Activated CD4-positive, alpha-beta T cell treated with anti-CD3 and anti-CD28 coated beads, Interleukin-2, amount 10 ng/mL, durations not matched to agents 24 days and 14 days (primary cell): ENCODE measurements at places on chromosomes 7 and 10. TPM values are rescaled to one million over a fixed set of nuclear protein-coding genes. Genes with fewer than 3 reads are reported as not detected.

DNA sequence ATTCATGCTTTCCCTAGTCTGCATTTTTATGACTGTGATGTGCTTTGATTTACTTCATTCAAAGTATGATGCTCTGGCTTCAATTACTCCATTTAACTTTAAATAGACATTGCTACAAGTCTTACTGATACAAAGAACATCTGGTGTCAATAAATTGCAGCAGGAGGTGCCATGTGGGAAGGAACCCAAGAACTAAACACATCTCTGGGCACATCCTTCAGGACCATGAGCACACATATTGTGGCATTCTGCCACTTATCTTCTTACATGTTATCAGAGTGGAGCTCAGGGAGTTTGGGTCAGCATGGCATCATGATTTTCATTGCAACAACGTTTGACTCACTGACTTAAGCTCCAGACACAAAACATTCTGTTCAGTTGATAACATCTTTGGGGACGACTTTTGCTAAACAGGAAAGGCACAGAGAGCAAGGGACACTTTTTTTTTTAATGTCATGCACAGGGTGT is 227.0 kb downstream of the DKK1 start:
- H3K36me3 ChIP-seq, result no peaks in the 10 kb centered on the region
- no peaks in the 10 kb centered on the region for H3K27me3 ChIP-seq
- no peak overlapping the region for H3K4me3 ChIP-seq
- no peak for DNase-seq

DNA sequence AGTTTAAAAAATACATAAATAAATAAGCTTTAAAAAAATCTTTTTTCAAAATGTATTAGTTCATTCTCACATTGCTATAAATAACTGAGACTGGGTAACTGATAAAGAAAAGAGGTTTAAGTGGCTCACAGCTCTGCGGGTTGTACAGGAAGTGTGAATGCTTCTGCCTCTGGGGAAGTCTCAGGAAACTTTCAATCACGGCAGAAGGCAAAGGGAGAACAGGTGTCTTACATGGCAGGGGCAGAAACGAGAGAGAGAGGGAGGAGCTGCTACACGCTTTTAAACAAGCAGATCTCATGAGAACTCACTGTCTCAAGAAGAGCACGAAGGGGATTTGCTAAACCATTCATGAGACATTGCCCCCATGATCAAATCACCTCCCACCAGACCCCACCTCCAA is 114.6 kb downstream of the DNAJC1 start:
- H3K27me3 ChIP-seq, result no peaks in the 10 kb centered on the region
- H3K36me3 ChIP-seq, result peaks cover 35% of the 10 kb centered on the region
- H3K27ac ChIP-seq, result no peak overlapping the region
- H3K4me1 ChIP-seq, result peaks cover 21% of the 10 kb centered on the region
- peak; percentile 72 for DNase-seq
- peak overlapping the region; percentile 17 for H3K4me3 ChIP-seq

- H3K4me1 ChIP-seq, result peaks cover 5% of the 10 kb centered on the region
- H3K4me3 ChIP-seq, result no peak overlapping the region
- peaks cover 21% of the 10 kb centered on the region for H3K36me3 ChIP-seq
- no peaks in the 10 kb centered on the region for H3K27me3 ChIP-seq
- DNase-seq, result no peak
- H3K27ac ChIP-seq, result no peak overlapping the region
Measured at GRCh38 chr7:100685049-100685605, 8.9 kb downstream of the GIGYF1 start.

- no peaks in the 10 kb centered on the region for H3K4me1 ChIP-seq
- H3K4me3 ChIP-seq, result no peak overlapping the region
- DNase-seq, result no peak
- H3K27me3 ChIP-seq, result no peaks in the 10 kb centered on the region
Measured at GRCh38 chr10:77492368-77492994, 145.1 kb downstream of the KCNMA1 start.

DNA sequence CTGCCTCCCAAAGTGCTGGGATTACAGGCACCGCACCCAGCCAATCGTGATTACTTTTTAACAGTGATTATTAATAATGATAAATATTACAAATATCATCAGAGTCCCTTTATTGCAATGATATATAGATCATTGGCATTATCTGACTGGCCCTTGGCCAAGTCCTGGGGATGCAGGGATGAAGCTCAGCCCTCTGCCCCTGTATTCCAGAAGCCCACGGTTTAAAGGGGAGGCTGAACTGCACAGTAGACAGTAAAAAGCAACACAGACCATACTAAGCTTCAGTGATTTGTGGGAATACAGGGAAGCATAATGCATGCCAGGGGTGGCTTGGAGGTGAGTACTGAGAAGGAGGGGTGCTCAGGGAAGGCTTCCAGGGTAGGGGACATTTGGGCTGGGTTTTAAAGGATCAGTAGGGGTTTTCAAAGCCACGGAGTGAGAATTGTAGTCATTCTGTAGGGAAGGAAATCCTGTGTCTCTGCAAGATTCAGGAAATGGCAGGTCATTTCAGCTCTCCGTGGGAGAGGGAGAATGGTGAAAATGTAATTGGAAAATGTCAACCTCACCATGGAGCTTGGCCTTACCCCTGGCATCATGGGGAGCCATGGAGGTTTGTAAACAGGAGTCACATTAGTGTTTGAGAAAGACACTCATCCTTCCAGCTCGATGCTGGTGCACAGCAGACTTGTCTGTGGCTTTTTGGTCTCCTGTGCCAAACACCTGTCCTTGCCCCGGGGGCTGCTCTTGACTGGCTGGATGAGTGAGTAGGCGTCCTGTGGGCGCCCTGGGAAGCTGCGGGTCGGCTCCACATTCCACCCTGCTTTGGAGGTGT is 8.8 kb downstream of the ADAMTS14 start:
- H3K4me3 ChIP-seq, result no peak overlapping the region

DNA sequence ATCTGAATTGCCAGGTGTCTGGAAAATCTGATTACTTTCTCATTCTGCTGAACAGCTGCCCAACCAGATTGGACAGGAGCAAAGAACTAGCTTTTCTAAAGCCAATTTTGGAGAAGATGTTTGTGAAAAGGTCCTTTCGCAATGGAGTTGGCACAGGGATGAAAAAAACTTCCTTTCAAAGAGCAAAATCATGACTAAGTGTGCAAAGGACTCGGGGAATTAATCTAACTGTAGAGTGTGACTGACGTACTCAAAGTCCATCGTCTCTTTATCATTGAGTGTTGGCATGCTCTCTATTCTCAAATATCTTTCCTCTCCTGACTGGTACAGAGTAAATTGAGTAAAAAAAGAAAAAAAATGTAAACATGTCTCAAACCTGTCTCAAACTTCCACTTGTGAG is 3.3 kb downstream of the NPS start:
- no peaks in the 10 kb centered on the region for H3K4me1 ChIP-seq
- no peaks in the 10 kb centered on the region for H3K27me3 ChIP-seq
- H3K27ac ChIP-seq, result no peak overlapping the region
- H3K36me3 ChIP-seq, result no peaks in the 10 kb centered on the region
- H3K4me3 ChIP-seq, result no peak overlapping the region

DNA sequence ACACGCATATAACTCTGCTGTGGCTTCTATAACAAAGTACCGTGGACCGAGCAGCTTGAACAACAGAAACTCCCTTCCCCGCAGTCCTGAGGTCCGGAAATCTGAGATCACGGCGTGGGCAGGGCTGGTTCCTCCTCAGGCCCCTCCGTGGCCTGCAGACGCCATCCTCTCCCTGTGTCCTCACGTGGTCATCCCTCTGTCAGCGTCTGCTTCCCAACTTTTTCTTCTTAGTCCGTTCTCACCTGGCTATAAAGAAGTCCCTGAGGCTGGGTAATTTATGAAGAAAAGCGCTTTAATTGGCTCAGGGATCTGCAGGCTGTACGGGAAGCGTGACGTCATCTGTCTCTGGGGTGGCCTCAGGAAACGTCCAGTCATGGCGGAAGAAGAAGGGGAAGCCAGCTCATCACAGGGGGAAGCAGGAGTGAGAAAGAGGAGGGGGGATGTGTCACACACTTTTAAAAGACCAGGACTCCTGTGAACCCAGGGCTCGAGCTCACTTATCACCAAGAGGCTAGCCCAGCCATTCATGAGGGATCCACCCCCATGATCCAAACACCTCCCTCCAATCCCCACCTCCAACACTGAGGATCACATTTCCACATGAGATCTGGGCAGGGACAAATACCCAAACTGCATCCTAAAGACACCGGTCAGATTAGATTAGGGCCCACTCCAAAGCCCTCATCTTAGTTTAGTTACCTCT is 91.2 kb upstream of the INSIG1 start:
- DNase-seq, result peak; percentile 87
- peak overlapping the region; percentile 96 for H3K27ac ChIP-seq
- H3K4me3 ChIP-seq, result peak overlapping the region; percentile 85
- no peaks in the 10 kb centered on the region for H3K27me3 ChIP-seq

- peaks cover 3% of the 10 kb centered on the region for H3K4me1 ChIP-seq
- DNase-seq, result no peak
- H3K4me3 ChIP-seq, result no peak overlapping the region
Measured at GRCh38 chr7:107068156-107068555, 23.7 kb downstream of the PRKAR2B start.

- H3K4me1 ChIP-seq, result peaks cover 11% of the 10 kb centered on the region
- H3K36me3 ChIP-seq, result no peaks in the 10 kb centered on the region
Measured at GRCh38 chr10:128277267-128277840, 151.1 kb upstream of the MKI67 start.

- peak overlapping the region; percentile 18 for H3K27ac ChIP-seq
- H3K36me3 ChIP-seq, result peaks cover 48% of the 10 kb centered on the region
- peaks cover 47% of the 10 kb centered on the region for H3K4me1 ChIP-seq
- no peaks in the 10 kb centered on the region for H3K27me3 ChIP-seq
- no peak for DNase-seq
Measured at GRCh38 chr10:72098301-72098835, 10.0 kb upstream of the SPOCK2 start.

DNA sequence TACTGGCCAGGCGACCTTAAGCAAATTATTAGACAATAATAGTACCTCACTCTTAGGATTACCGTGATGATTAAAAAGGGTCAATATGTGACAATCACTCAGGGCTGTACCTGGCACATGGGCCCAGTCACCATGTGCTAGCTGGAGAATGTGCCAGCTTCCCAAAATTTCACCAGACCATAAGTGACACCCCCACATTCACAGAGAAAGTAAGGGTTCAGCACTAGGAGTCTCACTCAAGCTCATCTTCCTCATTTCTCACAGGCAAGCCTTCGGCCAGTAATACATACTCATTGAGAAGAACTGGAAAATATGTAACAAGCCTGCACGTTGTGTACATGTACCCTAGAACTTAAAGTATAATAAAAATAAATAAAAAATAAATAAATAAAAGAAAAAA is 22.4 kb upstream of the C10orf71 start:
- H3K36me3 ChIP-seq, result no peaks in the 10 kb centered on the region
- H3K4me3 ChIP-seq, result no peak overlapping the region
- DNase-seq, result no peak
- no peak overlapping the region for H3K27ac ChIP-seq
- peaks cover 4% of the 10 kb centered on the region for H3K4me1 ChIP-seq

DNA sequence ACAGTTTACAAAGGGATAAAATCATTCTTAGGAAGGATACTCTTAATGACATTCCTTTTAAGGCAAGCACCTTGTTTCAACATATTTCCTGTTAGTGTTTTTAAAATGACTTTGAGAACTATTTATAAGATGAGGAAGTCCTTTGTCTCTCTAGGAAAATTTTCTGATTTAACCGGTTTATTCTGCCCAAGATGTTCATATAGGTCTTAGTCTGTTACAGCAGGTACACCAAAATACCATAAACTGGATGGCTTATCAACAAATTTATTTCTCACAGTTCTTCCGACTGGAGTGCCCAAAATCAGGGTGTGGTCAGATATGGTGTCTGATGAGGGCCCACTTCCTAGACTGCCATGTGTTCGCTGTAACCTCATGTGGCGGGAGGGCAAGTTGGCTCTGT is 77.9 kb downstream of the GSAP start:
- peaks cover 16% of the 10 kb centered on the region for H3K4me1 ChIP-seq
- H3K27ac ChIP-seq, result no peak overlapping the region
- H3K4me3 ChIP-seq, result no peak overlapping the region
- H3K27me3 ChIP-seq, result no peaks in the 10 kb centered on the region

DNA sequence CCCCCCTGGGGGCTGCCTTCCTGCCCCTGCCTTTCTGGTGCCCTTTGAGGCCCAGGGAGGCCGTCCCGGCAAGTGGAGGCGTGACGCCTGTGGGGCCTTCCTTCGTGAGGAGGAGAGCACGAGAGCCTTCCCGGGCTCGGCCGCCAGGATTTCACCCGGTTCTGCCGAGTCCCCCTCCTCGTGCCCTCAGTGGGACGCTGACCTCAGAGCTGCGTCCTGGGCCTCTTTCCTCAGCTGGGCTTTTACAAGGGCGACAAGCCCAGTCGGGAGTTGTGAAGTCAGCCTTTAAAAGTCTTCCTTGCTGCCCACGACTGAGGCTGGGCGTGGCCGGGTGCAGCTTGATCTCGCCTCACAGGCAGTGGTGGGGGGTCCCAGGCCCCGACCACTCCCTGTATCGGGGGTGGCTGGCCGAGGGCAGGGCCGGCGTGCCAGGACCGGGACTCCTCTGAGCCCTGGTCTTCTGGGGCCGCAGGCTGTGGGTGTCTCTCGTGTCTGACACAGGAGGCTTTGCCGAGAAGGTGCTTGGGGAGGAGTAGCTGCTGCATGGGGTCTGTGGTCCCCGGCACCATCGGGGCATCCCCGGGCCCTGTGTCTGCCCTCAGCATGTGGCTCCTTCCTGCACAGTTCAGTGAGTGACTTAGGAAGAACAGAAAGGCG is 41.8 kb downstream of the FAM20C start:
- no peaks in the 10 kb centered on the region for H3K4me1 ChIP-seq
- H3K36me3 ChIP-seq, result no peaks in the 10 kb centered on the region
- no peak for DNase-seq
- no peak overlapping the region for H3K27ac ChIP-seq

GRCh38 chr7:113307147-113307546 is 188.8 kb upstream of the SMIM30 start:
- H3K4me3 ChIP-seq, result no peak overlapping the region
- H3K27ac ChIP-seq, result no peak overlapping the region
- DNase-seq, result no peak
- no peaks in the 10 kb centered on the region for H3K4me1 ChIP-seq

DNA sequence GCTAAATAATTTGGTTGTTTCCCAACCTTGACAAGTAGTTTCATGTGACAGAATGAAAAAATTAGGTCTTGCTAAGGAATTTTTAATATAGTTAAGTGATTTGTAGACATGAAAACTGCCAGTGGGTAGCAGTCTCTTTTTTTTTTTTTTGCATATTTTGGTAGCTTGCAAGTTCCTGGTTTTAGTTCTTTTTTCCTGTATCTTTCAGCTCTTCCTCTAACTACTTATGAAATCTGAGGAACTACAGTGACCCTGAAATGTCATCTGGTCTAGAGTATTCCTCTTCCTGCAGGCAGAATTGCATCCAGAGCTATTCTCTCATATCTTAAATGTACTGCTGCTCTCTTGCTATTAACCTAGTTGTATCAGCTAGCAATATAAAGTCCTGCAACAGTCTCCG is 160.4 kb downstream of the HDAC9 start:
- H3K4me1 ChIP-seq, result no peaks in the 10 kb centered on the region
- H3K4me3 ChIP-seq, result no peak overlapping the region
- no peak for DNase-seq
- H3K27me3 ChIP-seq, result no peaks in the 10 kb centered on the region
- no peak overlapping the region for H3K27ac ChIP-seq

ITGB8 gene
- total RNA-seq, result not detected in 2 replicates

RTKN2 gene
- 2.7 and 3.4 TPM in 2 replicates for total RNA-seq

CAV2 gene
- total RNA-seq, result not detected in 2 replicates

MBL2 gene
- not detected in 2 replicates for total RNA-seq

GIMAP8 gene
- 7.9 and 8.5 TPM in 2 replicates for total RNA-seq

SYT15B gene
- 0.12 TPM in 1 of 2 replicates, not detected in the other for total RNA-seq

RAMP3 gene
- not detected in 2 replicates for total RNA-seq

FAM107B gene
- 103 and 113 TPM in 2 replicates for total RNA-seq
